Natural killer cell treated with Interleukin-12 subunit alpha and Interleukin-12 subunit beta and Interleukin-15 and Interleukin-18, amount 100 ng/mL, for 72 hours (primary cell): ENCODE measurements at places on chromosomes 6 and 20. TPM values are rescaled to one million over a fixed set of nuclear protein-coding genes. Genes with fewer than 3 reads are reported as not detected.

Gene GLP1R
- total RNA-seq: not detected

DNA sequence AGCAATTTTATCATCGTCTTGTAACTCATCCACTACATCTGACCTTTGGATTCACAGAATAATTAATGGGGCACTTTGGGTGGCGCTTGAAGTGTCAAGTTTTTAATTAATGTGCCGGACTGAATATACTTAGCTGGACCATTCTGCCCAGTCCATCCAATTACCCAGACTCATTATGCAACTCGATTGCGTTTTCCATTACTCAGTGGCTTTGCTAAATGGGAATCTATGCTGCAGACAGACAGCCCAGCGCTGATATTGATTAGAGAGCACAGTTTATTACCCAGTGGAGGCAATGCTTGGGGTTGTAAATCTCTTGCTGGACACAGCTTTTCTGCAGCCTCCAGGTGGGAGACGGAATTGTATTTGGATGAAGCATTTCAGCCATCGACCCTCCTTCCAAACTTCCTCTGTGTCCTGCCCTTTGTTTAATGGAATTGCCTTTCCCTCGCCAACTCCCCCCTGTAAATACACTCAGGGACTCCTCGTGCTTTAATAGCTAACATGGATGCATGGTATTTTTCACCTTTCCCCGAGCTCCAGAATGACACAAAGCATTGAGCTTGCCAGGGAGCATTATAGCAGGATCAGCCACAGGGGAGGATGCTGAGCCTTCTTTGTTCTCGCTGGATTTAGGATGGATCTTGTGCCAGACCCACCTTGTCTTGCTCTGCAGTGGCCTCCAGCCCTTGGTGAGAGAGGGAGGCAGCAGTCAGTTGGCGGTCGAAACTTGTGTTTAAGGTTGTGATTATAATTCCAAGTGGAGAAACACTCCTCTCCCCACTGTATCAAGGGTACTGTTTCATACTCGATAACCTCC lies 59.7 kb downstream of the EDN3 start:
- no peak overlapping the region for H3K4me3 ChIP-seq
- H3K36me3 ChIP-seq: no peaks in the 10 kb centered on the region
- H3K4me1 ChIP-seq: no peaks in the 10 kb centered on the region
- DNase-seq: no peak
- peaks cover 11% of the 10 kb centered on the region for H3K27me3 ChIP-seq
- no peak overlapping the region for H3K27ac ChIP-seq

DNA sequence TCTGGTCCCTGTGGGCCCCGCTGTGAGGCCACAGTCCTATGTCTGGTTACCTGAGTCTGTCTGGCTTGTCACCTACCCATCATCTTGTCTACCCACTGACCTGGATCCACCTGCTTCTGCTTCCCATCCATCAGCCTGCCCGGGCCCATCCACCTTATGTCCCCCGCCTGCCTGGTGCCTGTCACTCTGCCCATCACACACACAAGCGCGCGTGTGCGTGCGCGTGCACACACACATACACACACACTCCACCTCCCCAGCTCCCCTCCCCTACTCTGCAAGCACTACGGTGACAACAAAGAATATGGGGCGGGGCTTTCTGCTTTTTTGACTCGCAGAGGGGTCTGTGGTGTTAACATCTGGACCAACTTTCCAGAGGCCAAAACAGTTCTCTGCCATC lies 8.0 kb downstream of the CDH22 start:
- H3K4me3 ChIP-seq: no peak overlapping the region
- H3K27me3 ChIP-seq: peaks cover 41% of the 10 kb centered on the region
- H3K27ac ChIP-seq: no peak overlapping the region
- H3K36me3 ChIP-seq: no peaks in the 10 kb centered on the region
- H3K4me1 ChIP-seq: no peaks in the 10 kb centered on the region

- H3K4me1 ChIP-seq: no peaks in the 10 kb centered on the region
- no peak for DNase-seq
- no peak overlapping the region for H3K27ac ChIP-seq
- no peak overlapping the region for H3K4me3 ChIP-seq
These were observed 25.8 kb downstream of the SDHAF4 start for GRCh38 chr6:70592391-70593117.

DNA sequence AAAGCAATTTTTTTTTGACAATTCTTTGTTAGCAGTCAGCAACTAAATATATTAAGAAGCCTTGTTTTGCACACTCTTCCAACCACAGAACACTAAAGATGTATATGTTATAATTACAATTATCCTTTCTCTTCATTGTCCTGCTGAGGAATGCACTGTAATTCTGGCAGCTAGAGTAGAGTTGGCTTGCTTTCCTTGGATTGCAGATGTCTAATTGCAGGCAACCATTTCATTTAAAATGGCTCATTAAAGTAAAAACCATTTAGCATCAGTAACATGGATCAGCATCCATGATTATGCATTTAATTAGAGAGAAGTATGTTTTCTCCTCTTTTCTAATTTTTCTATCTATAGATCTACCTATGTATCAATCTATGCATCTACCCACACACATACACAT lies 335.4 kb downstream of the GRIK2 start:
- no peak overlapping the region for H3K27ac ChIP-seq
- no peak for DNase-seq
- no peaks in the 10 kb centered on the region for H3K36me3 ChIP-seq

DNA sequence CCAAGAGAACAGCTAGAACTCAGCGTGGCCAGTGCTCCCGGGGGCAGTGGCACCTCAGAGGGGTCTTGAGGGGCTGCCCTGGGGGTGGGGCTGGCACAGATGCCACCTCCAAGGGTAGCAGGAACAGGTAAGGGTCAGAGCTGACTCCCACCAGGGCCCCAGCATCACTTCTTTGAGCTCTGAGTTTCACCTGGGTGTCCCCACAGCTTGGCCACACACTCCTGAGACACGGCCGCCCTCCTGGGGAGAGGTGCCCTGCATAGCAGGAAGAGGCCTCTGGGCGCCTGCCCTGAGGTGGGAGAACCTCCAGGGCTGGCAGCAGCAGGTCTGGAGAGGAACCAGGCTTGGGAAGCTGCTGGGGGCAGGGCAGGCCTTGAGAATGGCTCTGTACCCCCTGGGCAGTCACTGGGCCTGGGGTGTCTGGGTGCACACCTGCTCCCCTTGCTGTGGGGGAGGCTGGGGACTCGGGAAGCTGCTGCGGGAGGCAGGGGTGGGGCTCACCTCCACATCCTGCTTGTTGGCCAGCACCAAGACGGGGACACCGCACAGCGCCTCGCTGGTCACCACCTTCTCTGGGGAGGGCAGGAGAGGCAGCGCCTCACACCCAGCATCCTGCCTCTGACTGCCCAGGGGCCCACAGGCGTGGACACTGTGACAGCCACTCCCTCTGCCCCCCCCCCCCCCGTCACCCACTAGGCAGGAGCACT lies 5.0 kb downstream of the TNFRSF6B start:
- peaks cover 13% of the 10 kb centered on the region for H3K4me1 ChIP-seq
- no peak for DNase-seq
- no peak overlapping the region for H3K4me3 ChIP-seq
- no peaks in the 10 kb centered on the region for H3K36me3 ChIP-seq
- no peaks in the 10 kb centered on the region for H3K27me3 ChIP-seq

Gene ZSCAN16
- 5.8 TPM for total RNA-seq

- H3K4me1 ChIP-seq: no peaks in the 10 kb centered on the region
- no peak overlapping the region for H3K27ac ChIP-seq
- no peak for DNase-seq
- H3K36me3 ChIP-seq: no peaks in the 10 kb centered on the region
These were observed 241.8 kb downstream of the ADGRG6 start for GRCh38 chr6:142543606-142544005.

GRCh38 chr6:121886223-121886830 lies 450.9 kb downstream of the GJA1 start:
- no peak overlapping the region for H3K4me3 ChIP-seq
- no peak for DNase-seq
- H3K4me1 ChIP-seq: no peaks in the 10 kb centered on the region
- no peaks in the 10 kb centered on the region for H3K36me3 ChIP-seq

- H3K4me1 ChIP-seq: no peaks in the 10 kb centered on the region
- H3K4me3 ChIP-seq: no peak overlapping the region
- H3K27ac ChIP-seq: no peak overlapping the region
- H3K36me3 ChIP-seq: no peaks in the 10 kb centered on the region
- H3K27me3 ChIP-seq: no peaks in the 10 kb centered on the region
- DNase-seq: no peak
These were observed 618.5 kb downstream of the COL12A1 start for GRCh38 chr6:74587386-74587785.

Gene PLG
- total RNA-seq: 0.64 TPM

GRCh38 chr6:7562769-7563168 lies 21.3 kb downstream of the DSP start:
- H3K27ac ChIP-seq: no peak overlapping the region
- no peaks in the 10 kb centered on the region for H3K4me1 ChIP-seq

DNA sequence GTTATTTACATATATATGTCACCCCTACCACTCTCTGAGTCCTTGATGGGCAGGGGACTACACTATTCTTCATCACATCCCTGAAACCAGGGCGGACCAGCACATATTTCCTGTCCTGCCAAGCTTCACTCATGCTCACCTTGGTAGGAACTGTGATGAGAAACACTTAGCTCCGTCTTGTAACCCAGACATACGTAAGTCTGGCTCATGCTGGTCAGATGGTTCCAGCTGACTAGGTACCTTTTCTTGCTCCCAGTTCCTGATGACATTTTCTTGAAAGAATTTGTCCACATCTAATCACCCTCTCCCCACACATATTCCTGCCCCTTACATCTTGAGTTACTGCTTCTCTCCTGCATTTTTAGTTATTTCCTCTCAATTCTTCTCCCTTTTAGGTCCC lies 122.2 kb upstream of the MYLIP start:
- no peaks in the 10 kb centered on the region for H3K36me3 ChIP-seq
- H3K27ac ChIP-seq: no peak overlapping the region
- no peaks in the 10 kb centered on the region for H3K4me1 ChIP-seq

- H3K4me1 ChIP-seq: peaks cover 19% of the 10 kb centered on the region
- H3K4me3 ChIP-seq: peak overlapping the region; percentile 90
- no peaks in the 10 kb centered on the region for H3K36me3 ChIP-seq
- peak overlapping the region; percentile 77 for H3K27ac ChIP-seq
- DNase-seq: peak; percentile 67
These were observed 719 bp downstream of the SMPD2 start for GRCh38 chr6:109441069-109441816.

- peaks cover 28% of the 10 kb centered on the region for H3K4me1 ChIP-seq
- H3K4me3 ChIP-seq: peak overlapping the region; percentile 90
- peak overlapping the region; percentile 73 for H3K27ac ChIP-seq
- no peaks in the 10 kb centered on the region for H3K36me3 ChIP-seq
- no peak for DNase-seq
These were observed 1.1 kb downstream of the BAG2 start for GRCh38 chr6:57173056-57173885.

GRCh38 chr6:52576392-52577021 lies 353 bp downstream of the TRAM2 start:
- H3K27ac ChIP-seq: peak overlapping the region; percentile 51
- H3K4me3 ChIP-seq: peak overlapping the region; percentile 90
- peaks cover 34% of the 10 kb centered on the region for H3K4me1 ChIP-seq

Gene SLC25A27
- total RNA-seq: 1.0 TPM

- H3K4me3 ChIP-seq: no peak overlapping the region
- H3K4me1 ChIP-seq: no peaks in the 10 kb centered on the region
- H3K27me3 ChIP-seq: peaks cover 9% of the 10 kb centered on the region
- no peaks in the 10 kb centered on the region for H3K36me3 ChIP-seq
- DNase-seq: no peak
- no peak overlapping the region for H3K27ac ChIP-seq
These were observed 75.8 kb upstream of the RIN2 start for GRCh38 chr20:19682249-19682648.

Gene FHL5
- total RNA-seq: not detected

DNA sequence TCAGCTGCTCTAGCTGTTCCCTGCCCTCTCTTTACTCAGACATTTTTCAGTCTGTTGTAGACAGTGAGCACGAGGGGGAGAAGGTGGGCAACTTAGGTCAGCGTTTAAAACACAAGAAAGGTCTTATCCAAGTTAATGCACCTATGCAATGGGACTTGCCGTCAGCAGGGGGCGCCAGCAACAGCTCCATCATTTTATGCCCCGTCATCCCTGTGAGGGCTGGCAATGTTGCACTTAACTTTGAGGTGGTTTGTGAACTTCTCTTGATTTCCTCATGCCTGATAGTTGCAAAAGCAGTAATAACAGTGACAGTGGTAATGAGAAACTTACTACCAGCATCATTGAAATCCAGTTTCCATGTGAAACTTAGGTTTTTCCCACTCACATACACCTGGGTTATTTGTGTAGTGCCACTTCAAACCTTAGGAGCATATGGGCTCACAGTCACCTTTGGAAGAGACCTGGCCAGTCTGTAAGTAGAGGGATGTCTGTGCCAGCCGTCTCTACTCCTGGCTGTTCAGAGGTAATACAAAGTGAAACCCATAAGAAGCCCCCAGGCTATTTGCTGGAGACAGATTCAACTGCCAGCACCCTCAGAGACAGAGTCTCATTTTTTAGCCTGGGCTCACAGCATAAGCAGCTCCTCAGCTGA lies 44.9 kb upstream of the ID1 start:
- H3K4me3 ChIP-seq: no peak overlapping the region
- peak overlapping the region; percentile 64 for H3K27ac ChIP-seq
- peaks cover 5% of the 10 kb centered on the region for H3K4me1 ChIP-seq
- no peaks in the 10 kb centered on the region for H3K27me3 ChIP-seq
- H3K36me3 ChIP-seq: no peaks in the 10 kb centered on the region
- DNase-seq: peak; percentile 74

GRCh38 chr6:24655215-24655614 lies 9.2 kb upstream of the KIAA0319 start:
- H3K27me3 ChIP-seq: no peaks in the 10 kb centered on the region
- no peak overlapping the region for H3K4me3 ChIP-seq
- DNase-seq: no peak
- peak overlapping the region; percentile 43 for H3K27ac ChIP-seq
- peaks cover 16% of the 10 kb centered on the region for H3K4me1 ChIP-seq

DNA sequence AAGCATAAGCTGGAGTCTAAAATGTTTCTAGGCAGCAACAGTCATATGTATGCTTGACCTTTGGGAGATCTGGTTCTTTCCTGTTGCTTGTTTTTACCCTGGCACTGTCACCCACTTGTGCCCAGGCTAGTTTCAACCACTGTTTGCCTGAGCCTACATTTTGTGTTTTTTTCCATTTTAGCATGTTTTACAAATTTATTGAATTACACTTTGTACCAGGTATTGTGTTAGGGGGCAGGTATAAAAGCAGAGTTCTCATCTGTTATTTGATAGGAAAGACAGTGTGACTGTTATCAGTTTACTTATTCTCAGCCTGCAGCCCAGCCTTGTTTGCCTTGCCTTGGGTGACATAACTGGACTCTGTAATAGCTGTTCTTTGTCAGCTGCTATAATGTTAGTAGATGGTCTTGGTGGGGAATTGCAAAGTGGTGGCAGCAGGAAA lies 147.0 kb downstream of the CDKAL1 start:
- H3K27ac ChIP-seq: peak overlapping the region; percentile 48
- peak overlapping the region; percentile 10 for H3K4me3 ChIP-seq
- peaks cover 27% of the 10 kb centered on the region for H3K4me1 ChIP-seq
- H3K36me3 ChIP-seq: no peaks in the 10 kb centered on the region
- no peak for DNase-seq

GRCh38 chr20:59787538-59787890 lies 145.9 kb downstream of the SYCP2 start:
- no peak overlapping the region for H3K4me3 ChIP-seq
- H3K27me3 ChIP-seq: peaks cover 30% of the 10 kb centered on the region

Gene BPI
- total RNA-seq: not detected

- no peaks in the 10 kb centered on the region for H3K4me1 ChIP-seq
- no peak for DNase-seq
- peaks cover 29% of the 10 kb centered on the region for H3K27me3 ChIP-seq
- H3K36me3 ChIP-seq: no peaks in the 10 kb centered on the region
These were observed 170.3 kb downstream of the TSHZ2 start for GRCh38 chr20:53142225-53143127.
